Effector CD4-positive, alpha-beta T cell (primary cell): ENCODE measurements at places on chromosomes 5 and 9.

- no peak for DNase-seq
Observed at GRCh38 chr5:170747851-170748250, 35.7 kb upstream of the GABRP start.

GRCh38 chr5:174491761-174492350, 232.5 kb upstream of the MSX2 start:
- no peak for DNase-seq

GRCh38 chr5:55897905-55898304, 46.7 kb downstream of the IL31RA start:
- no peak for DNase-seq

DNA sequence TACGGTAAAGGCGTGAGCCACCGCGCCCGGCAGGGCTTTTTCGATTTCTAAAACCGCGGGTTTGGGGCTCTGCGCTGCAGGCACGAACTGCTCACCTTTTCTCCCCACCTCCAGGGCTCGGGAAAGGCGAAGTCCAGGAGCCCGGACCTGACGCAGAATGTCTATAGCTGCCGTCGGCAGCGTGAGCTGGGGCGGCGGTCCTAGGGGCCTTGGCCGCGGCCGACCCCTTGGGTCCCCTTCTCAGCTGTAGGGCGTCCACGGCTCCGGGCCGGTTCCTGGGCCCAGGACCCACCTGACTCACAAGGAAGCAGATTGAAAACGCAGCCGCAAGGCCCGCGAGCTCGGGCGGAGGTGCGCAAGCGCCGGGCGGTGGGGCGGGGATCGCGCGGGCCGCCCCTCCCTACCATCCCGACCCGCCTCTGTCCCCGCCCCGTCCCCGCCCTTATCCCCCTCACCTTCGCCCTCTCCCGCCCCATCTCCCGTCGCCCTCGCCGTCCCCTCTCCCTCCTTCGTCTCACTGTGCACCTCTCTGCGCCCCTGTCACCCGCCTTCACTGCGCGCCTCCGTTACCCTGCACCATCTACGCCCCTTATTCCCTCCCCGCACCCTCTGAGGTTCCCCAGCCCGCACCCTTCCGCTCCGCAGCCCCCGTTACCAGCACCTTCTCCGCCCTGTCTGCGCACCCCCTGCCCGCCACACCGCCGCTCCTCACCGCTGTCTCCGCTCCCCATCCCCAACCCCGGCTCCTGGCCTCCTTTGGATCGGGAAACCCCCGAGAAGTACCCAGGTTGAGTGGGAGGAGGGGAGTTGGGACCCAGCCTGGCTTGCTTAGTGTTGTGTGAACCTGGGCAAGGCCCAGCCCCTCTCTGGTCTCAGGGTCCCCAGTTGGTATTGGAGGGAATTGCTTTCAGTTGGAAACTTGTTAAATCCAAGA, at the start of gene HDHD3:
HDHD3 (minus strand) TSS at position 353 of the 934 bp plus-strand sequence. CDS start 2,632 bp downstream, outside the sequence.
- peak; percentile 66 for DNase-seq

- no peak for DNase-seq
Observed at GRCh38 chr9:16985559-16986348, 115.3 kb upstream of the BNC2 start.

DNA sequence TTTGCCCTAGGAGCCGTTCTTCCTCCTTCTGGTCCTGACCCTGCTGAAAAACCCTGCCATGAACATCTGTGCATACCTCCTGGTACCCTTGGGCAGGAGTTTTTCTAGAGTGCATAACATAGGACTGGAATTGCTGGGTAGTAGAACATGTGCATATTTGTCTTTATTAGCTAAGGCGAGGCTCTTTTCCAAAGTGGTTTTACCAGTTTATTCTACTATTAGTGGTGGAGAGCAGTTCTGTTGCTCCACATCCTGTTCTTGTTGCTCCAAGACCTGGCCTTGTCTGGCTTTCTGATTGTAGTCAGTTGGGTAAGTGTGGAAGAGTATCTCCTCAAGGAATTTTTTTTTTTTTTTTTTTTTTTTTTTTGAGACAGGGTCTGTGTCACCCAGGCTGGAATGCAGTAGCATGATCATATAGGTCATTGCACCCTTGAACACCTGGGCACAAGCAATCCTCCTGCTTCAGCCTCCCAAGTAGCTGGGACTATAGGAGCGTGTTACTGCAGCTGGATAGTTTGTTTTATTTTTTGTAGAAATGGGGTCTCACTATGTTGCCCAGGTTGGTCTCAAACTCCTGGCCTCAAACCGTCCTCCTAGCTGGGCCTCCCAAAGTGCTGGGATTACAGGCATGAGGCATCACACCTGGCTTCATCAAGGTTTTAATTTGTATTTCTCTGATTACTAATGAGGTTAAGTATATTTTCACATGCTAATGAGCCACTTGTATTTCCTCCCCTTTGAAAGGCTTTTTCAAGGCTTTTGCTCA, 85.2 kb downstream of the SPRY4 start:
- no peak for DNase-seq

- DNase-seq = no peak
Observed at GRCh38 chr5:149036970-149037369, 25.9 kb downstream of the SH3TC2 start.

- no peak for DNase-seq
Observed at GRCh38 chr5:169183576-169183975, 117.4 kb downstream of the SLIT3 start.

DNA sequence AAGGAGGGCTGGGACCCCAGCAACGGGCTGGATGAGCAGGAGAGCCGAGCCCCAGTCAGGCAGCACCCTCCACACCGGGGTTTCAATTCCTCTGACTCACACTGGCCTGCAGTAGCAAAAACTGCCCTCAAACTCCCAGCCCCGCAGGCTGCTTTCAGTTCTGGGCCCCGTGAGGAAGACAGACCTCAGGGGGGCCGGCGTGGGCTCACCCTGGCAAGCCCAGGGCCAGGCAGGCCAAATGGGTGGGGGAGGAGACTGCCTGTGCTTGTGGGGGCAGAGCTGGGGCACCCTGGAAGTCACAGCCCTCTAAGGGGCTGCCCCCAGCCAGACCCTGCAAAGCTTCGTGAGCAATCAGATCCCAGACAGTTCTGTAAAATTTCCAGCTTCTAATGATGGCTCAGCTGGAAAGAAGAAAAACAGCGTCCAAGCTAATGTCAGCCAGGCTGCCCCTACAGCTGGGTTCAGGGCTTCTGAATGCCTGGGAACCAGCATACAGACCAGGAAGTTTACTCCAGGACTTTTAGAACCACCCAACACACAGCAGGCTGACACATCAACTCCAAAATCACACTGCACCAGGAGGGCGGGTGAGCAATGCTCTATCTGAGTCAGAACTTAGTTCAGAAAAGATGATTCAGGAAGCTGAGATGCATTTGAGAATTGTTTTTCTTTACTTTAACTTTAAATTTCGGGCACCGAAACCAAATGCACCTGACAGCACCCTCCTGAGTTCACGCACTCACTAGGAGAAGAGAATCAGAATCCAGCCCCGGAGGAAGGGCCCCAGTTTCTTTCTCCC, 34.7 kb downstream of the LPCAT1 start:
- no peak for DNase-seq

DNA sequence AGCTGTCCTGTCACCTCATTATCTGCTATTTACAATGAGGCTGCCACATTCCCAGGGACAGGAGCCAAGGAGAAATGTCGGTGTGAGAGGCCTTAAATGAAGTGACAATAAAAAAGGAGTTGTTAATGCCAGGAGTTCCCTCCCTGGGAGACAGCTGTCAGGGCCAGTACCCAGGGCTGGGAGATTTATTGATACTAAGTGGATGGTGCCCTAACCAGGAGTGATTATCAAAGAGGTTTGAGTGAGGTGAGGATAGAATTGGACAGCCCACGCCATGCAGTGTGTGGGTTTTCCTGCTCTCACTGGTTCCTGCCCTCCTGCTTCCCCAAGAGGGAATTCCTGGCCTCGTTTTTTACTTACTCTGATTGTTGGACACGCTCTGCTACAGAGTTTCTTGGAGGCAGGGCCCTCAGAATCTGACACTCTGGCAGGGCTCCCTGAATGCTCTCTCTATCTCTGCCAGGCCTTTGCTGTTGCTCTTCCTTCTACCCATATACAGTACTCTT, 150.8 kb downstream of the GRIA1 start:
- no peak for DNase-seq

DNA sequence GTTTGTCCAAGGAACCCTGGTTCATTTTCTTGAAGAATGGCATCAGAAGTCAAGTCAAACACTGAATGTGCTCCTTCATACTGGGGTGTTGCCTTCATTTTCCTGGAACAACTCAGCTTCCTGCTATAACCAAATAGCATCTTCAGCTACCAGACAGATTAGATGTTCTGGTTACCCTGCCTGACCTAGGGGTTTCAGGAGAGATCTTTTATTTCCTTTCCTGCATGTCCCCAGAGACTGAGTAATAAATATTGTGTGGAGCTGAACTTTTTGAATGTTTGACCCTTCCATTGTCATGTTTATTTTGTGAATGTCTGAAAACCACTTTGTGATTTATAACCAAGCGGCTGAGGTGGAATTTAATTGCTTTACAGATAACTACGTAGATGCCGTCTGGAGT, 147.1 kb downstream of the IRX1 start:
- DNase-seq = no peak

GRCh38 chr5:162202285-162202880, 134.8 kb downstream of the GABRG2 start:
- DNase-seq = no peak

GRCh38 chr5:93415819-93416218, 165.2 kb downstream of the NR2F1-AS1 start:
- DNase-seq = no peak

DNA sequence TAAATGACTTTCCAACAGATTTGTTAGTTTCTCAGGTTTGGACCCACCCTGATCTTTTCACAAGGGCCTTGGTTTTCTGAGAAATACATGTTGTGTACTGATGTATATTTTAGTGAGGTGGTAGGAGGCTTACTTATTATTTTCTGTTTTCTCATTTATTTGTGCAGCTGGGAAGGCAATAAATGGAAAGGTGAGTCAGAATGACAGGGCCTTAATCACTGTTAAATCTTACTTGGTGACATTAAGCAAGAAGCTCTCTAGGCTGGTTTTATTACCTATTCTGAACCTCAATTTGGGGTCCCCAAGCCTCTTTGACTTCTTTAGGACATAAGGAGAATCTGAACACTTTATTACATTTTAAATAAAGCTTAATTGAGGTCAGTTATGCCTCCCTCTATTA, 214.0 kb upstream of the DAB2 start:
- DNase-seq = no peak

- no peak for DNase-seq
Observed at GRCh38 chr9:2933165-2934095, 89.5 kb upstream of the PUM3 start.

DNA sequence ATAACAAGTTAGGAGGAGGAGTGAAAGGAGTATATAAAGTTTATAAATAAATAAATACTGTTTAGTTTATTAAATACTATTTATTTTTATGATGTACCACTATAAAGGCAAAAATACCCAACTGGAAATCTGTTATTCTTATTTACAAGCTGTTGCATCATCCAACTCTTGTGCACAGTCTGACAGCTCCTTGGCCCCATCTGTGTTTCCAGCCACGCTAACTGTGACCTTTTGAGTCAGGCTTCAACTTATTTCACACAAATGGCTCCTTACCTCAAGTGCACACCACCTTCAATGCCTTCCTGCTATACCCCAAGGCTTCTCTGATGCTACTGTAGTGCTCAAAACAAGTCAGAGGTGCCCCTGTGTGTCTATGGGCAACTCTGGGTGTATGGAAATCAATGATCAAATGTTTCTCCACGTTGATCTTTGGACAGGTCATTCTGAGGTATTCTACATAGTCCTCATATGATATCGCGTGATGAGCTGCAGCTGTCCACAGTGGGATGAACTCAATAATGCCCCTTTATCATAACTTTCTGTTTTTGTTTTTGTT, 303.2 kb upstream of the GRAMD2B start:
- DNase-seq = no peak

- DNase-seq = no peak
Observed at GRCh38 chr5:52910071-52910470, 79.1 kb upstream of the ITGA2 start.

DNA sequence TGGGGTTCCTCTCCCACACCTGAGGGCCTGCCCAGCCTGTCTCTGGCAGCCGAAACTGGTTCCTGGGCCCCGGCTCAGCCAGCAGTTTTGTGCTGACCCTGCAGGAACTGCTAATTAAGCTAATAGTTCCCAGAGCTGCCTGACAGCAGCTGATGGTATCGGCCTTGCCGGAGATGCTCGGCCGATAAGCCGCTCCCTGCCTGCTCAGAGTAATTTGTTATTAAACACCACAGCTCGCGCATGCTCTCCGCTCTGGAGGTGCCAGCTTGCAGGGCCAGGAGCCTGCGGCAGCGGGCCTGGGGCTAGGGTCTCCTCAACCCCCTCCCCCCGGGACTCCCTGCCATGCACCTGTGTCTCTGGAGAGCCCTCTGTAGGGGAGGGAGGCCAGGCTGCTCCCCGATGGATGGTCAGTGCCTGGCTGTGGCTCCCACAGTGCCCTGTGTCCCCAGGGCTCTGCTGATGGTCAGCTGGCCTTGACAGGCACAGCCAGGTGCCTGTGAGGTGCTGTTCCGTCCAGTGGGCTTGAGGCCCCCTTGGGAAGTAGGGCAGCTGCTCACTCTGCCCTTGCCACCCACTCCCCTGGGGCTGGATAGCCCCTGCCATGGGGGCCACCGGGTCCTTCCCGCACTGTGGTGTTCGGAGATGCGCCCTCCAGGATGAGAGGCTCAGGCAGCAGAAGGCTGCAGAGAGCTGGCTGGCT, 41.7 kb downstream of the RXRA start:
- DNase-seq = no peak

- DNase-seq = no peak
Observed at GRCh38 chr5:158897444-158898160, 202.1 kb downstream of the EBF1 start.

- no peak for DNase-seq
Observed at GRCh38 chr9:75664597-75664996, 225.9 kb upstream of the PCSK5 start.

GRCh38 chr5:101370181-101370580, 467.1 kb upstream of the ST8SIA4 start:
- DNase-seq = no peak

DNA sequence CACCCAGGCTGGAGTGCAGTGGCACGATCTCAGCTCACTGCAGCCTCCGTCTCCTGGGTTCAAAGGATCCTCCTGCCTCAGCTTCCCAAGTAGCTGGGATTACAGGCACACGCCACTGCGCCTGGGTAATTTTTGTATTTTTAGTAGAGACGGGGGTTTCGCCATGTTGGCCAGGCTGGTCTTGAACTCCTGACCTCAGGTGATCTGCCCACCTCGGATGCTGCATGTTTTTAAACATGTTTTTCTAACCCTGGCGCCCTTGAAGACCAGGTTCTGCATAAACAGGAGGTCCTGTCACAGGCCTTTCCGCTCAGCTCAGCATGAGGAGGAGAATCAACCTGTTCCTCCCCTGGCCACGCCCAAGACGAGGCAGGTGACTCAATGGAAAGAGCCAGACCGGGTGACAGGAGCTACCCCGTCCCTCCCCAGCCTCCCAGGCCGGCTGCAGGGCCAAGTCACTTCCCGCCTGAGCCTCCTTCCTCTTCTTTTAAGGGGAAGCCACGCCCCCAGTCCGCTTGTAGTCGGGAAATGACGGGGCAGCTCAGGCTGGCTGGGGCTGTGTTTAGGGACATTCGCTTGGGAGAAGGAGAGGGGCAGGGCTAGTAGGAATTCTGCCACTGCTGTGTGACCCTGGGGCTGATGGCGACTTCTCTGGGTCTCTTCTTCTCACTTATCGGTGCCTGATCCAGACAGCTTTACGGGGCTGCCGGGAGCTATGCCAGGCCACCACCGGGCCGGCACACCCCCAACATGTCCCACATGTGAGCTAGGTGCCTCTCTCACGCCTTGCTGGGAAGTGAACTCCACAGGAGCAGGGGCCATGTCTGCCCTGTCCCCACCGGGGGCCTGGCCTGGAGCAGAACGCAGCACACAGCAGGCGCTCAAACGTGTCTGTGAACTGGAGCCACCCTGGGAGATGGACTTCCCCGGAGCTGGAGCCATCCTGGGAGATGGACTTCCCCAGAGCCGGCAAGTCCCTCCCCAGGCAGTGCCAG, 6.1 kb downstream of the NOTCH1 start:
- peak; percentile 86 for DNase-seq

- DNase-seq = no peak
Observed at GRCh38 chr5:33408816-33409215, 31.9 kb upstream of the TARS1 start.
